ENCODE measurements at places on chromosomes 11 and 22.

DNA sequence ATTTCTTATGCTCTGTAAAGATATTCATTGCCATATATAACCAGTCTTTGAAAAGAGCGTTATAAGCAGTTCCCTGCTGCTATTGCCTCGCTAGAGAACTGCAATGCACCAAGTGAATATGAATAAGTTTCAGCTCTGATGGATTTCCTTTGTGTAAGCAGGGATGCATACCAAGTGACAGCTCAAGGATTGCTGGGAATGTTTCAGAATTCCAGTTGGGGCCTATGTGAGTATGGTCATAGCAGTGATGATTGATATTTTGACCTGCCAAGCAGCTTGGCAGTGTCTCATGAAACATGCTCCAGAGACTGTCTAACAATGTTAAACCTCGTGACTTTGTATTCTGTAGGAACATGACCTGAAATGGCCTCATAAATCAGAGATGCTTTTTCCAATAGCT is 312.6 kb downstream of the C11orf87 start:
- DNase-seq: peak; percentile 14

DNA sequence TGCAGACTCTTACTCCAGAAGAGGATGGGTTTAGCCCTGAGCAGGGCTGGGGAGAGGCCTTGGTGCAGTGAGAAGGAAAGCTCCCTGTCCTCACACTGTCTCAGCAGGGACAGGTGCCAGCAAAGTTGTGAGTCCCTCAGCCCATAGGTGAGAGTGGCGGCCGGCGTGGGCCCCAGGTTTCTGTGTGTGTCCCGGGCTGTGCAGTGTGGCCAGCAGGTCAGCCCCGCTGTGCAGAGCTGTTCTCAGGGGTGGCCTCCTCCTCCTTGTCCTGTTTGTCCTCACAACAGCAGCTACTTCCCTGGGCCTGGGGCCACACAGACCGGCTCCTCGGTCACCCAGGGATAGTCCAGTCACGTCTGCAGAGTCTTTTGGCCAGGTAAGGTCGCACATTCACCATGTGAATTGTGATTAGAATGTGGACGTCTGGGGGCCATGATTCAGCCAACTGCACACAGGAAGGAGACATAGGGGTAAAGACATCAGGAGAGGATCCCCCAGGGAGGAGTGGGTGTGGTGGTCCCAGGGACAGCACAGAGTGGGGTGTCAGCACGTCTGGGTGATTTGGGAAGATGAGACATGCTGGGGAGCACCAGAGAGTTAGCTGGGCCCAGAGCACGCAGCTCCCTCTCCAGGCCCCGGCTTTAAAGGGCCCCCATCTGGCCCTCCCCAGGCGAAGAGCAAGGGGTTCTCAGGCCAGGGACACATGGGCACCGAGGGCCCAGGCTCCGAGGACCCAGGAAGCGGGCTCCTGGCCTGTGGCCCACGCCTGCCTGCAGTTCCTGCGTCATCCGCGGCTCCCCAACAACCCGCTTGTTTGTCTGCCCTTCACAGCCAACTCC is 81.6 kb downstream of the MYEOV start:
- DNase-seq: peak; percentile 22

GRCh38 chr22:27116312-27117086 is 459.1 kb downstream of the MIAT start:
- DNase-seq: no peak

DNA sequence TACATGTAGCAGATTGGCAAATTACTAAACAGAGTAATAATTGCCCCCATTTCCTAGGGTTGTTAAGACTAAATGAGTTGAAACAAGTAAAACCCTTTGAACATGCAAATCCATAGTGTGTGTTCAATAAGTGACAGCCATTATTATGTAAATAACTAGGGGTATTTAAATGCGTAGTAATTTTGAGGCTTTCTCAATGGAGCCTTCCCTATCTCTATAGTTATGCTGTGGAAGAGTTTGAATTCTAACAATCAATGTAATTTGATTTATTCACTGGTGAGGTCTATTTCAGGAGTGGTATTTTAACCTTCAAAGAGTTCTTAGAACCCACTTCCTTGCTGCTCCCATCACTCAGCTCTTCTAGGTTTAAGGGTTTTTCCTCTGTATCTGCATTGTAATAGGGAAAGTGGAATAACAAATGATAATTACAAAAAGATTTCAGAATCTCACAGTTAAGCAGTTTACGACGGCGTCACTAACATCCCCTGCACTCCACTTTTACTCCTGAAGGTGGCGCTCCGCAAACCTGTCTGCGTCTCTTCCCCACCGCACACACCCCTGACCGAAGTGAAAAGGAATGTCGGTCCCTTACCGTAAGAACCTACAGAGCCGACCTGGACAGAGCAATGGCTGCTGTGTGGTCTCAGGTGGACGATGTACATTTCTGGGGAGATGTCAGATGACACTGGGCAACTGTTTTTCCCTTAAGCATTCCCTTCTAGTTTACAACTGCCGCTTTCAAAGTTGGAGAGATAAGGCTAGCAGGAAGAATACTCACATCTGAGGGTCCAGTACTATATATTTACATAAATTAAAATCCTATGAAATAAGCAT is 80.8 kb downstream of the ZC3H12C start:
- peak; percentile 65 for DNase-seq

GRCh38 chr11:11979488-11980117 is 28.8 kb downstream of the DKK3 start:
- DNase-seq: peak; percentile 85

GRCh38 chr11:57228600-57228999 is 8.4 kb downstream of the APLNR start:
- no peak for DNase-seq

DNA sequence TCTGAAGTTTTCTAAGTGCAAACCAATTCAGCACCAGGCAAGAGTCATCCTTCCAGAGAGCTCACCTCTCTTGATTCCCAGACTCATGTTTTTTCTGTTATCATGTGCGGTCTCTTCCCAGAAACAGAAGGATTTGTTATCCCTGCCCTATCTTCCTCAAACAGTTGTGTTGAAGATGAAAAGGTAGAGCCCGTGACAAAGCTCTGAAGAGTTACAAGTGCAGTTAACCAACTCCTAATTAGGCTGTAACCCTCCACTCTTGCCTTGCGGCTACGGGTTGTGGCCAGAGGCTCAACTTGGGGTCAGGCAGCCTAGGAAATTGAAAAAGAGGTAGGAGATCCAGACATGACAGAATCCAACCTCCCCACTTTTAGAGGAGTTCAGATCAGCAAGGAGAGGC is 76.2 kb upstream of the CADM1 start:
- no peak for DNase-seq

DNA sequence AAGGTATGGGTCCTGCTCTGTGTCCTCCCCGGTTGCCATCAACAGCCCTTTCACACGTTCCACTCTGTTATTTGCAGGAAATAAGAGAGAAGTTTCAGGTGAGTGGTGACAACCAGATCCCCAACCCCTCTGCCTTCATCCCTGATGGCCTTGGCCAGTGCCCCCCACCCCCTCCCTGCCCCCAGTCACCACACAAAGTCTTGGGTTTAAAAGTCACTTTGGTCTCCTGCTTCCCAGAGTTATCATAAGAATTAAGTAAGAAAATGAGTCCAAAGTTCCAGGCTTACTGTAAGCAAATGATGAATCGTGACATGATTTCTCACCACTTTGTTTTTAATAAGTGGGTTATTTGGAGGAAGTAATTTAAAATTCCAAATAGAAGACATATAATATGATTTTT is 9.2 kb upstream of the OAF start:
- DNase-seq: no peak

- DNase-seq: peak; percentile 91
Observed at GRCh38 chr11:69939551-69940245, 120.5 kb upstream of the FGF3 start.

- no peak for DNase-seq
Observed at GRCh38 chr11:27274854-27275395, 88.1 kb downstream of the CCDC34 start.

DNA sequence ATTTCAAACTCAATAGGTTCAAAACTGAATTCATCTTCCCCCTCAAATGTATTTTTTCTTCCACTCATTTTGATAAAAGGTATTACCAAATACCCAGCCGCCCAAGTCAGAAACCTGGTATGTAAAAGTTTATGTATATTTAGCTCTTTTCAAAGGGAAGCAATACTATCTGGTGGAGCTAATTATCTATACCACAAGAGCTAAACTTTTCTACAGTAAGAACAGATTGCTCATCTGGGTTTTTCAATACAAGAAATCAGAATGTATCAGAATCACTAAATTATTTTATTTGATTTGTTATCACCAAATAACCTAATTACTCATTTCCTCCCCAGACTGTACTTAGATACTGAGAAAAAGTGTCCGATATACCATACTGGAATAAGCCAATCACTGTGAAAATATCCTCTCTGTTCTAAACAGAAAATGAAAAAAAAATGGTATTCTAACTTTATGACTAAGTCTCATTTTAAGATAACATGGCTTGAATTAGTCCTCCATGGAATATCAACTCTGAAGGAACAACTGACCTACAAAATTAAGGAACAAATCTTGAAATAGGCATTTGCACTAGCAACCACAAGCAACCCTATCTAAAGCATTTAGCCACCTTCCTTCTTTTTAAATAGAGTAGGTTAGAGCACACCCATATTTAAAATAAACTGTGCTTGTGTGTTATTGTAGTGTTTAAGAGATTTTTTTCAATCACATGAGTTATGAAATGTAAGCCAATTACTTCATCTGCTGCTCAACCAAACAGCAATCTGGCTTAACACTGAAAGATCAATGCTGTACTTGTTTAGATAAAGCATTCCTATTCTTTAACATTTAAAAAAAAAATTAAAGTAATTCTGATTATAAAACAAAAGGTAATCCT is 35.0 kb downstream of the RDX start:
- DNase-seq: no peak

GRCh38 chr22:43423046-43423445 is 11.2 kb downstream of the MPPED1 start:
- DNase-seq: no peak

- no peak for DNase-seq
Observed at GRCh38 chr11:1652026-1652425, 22.5 kb downstream of the KRTAP5-5 start.

DNA sequence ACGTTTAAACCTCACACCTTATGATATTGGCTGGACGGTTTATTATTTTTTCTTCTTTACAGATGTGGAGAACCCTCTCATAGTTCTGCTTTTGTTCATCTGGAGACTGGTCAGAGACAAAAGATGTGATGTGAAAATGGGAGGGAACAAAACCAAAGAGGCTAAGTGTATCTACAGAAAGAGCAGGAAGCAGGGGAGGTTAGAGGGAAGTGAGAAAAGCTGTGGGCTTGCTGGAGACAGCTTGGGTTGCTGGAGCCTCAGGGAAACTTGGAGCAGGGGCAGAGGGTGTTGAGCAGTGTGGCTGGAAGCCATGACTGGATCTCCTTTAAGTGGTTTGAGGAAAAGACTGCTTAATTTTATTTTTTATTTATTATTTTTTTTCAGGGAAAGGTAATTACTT is 79.0 kb upstream of the SNX19 start:
- no peak for DNase-seq

DNA sequence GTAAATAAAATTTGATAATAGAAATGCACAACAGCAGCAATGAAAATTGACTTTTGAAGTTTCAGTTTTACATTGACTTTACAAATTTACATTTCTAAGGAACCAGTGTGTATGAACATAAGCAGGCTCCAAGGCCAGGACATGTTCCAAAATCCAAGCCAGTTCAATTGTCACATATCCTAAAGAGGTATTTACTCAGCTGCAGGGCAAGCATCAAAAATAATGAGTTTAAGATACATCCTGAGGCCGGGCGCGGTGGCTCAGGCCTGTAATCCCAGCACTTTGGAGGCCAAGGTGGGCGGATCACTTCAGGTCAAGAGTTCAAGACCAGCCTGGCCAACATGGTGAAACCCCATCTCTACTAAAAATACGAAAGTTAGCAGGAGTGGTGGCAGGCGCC is 39.0 kb upstream of the AKIP1 start:
- peak; percentile 31 for DNase-seq
